ENCODE measurements at places on chromosomes 2 and 18.

GRCh38 chr2:98654699-98655495, 46.5 kb downstream of the UNC50 start:
- no peak for DNase-seq

DNA sequence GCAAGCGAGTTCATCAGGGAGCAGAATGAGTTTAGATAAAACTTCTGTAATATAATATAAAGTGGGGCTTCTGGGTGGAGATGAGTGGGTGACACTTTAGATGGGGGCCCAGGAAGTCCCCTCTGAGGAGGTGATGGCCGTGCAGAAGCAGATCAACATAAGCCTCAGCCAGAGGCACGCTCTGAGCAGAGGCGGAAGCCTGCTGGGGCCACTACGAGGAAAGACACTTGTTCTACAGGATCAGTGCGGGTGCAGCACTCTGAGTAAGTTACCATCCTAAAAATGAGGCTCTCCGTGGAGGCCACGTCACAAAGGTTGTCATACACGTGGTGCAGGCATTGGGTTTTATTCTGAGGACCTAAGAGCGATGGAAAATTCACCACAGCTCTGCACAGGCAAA, 22.3 kb downstream of the TMEM18 start:
- DNase-seq = no peak

DNA sequence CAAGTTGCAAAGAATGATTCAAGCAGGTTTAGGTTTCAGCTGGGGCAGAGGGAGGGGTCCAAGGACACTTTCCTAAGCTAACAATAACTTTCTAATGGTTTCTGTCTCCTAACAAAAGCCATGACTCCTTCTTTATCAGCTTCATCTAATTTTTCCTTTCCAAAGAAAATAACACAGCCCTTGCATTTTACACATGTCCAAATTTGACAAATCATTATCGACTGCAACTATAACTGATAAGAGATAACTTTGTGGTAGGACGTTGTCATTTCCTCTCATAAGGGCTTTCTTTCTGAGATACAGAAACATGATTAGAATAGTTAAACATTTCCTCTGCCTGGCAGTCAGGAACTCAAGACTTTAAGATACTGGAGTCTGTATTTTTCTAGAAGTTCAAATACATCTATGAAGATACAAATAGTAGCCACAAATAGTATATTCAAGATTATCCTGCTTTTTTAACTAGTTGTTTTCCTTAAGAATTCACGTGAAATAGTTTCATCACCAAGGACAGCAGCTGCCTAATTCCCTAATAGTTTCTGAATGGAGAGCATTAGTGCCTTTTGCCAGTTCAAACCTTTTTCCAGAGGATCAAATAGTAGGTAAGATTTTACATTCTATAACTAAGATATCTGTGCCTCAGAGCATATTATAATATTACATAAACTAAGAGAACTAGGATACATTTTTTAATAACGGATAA, 263.2 kb downstream of the EXOC6B start:
- no peak for DNase-seq

- DNase-seq = no peak
These were observed 9.5 kb upstream of the KIF5C start for GRCh38 chr2:148865512-148865911.
